H1 (cell line): ENCODE measurements at places on chromosomes 11 and 22. TPM values are rescaled to one million over a fixed set of nuclear protein-coding genes. Genes with fewer than 3 reads are reported as not detected.

DNAJB13 gene
- 0.54 TPM in 1 of 2 replicates, not detected in the other for total RNA-seq

SEZ6L gene
- 0.06 and 0.11 TPM in 2 replicates for total RNA-seq

ZNF215 gene
- 17.1 and 17.9 TPM in 2 replicates for total RNA-seq

ANO3 gene
- not detected in 2 replicates for total RNA-seq

CSNK1E gene
- 244 and 247 TPM in 2 replicates for total RNA-seq

OR10A4 gene
- total RNA-seq, result not detected in 2 replicates

NELL1 gene
- not detected in 2 replicates for total RNA-seq

CACNA1I gene
- 1.2 and 1.3 TPM in 2 replicates for total RNA-seq

PARVG gene
- total RNA-seq, result 0.37 and 0.50 TPM in 2 replicates

BTBD18 gene
- not detected in 2 replicates for total RNA-seq

PAX6 gene
- total RNA-seq, result 0.21 and 0.30 TPM in 2 replicates

C11orf87 gene
- 0.22 and 0.29 TPM in 2 replicates for total RNA-seq

PNPLA5 gene
- 6.8 and 8.2 TPM in 2 replicates for total RNA-seq

PHOX2A gene
- 0.19 TPM in 1 of 2 replicates, not detected in the other for total RNA-seq

TMEM151A gene
- 2.4 and 3.2 TPM in 2 replicates for total RNA-seq

OR51F2 gene
- total RNA-seq, result not detected in 2 replicates

MB gene
- not detected in 2 replicates for total RNA-seq

CST6 gene
- total RNA-seq, result 1.6 and 1.8 TPM in 2 replicates

LDHA gene
- total RNA-seq, result 480 and 486 TPM in 2 replicates

IL18 gene
- total RNA-seq, result 0.84 and 1.1 TPM in 2 replicates

TRIM29 gene
- total RNA-seq, result 0.43 TPM in 1 of 2 replicates, not detected in the other

OR4C12 gene
- total RNA-seq, result not detected in 2 replicates

THY1 gene
- 259 and 286 TPM in 2 replicates for total RNA-seq
